Suppressor macrophage (primary cell): ENCODE measurements at places on chromosomes 1 and 21.

- peak; percentile 62 for DNase-seq
Observed at GRCh38 chr1:13643017-13643416, 57.0 kb upstream of the PRDM2 start.

- DNase-seq: no peak
Observed at GRCh38 chr1:18635891-18636595, 5.4 kb downstream of the PAX7 start.

DNA sequence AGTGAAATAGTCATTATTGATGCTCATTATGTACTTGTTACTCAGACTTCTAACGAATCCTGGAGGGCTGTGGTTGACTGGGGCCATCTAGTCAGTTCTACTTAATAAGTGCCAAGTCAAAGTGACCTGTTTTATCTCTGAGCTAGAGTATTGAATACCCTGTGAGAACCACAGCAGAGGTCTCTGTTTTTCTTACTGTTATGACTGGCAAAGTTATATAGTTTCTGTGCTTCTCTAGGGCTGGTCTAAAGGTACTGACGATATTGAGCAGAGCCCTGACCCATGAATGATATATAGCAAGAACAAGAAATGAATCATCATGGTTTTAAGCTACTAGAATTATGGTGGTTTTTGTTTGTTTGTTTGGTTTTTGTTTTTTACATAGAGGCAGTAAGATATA is 555.8 kb downstream of the PLA2G4A start:
- no peak for DNase-seq

DNA sequence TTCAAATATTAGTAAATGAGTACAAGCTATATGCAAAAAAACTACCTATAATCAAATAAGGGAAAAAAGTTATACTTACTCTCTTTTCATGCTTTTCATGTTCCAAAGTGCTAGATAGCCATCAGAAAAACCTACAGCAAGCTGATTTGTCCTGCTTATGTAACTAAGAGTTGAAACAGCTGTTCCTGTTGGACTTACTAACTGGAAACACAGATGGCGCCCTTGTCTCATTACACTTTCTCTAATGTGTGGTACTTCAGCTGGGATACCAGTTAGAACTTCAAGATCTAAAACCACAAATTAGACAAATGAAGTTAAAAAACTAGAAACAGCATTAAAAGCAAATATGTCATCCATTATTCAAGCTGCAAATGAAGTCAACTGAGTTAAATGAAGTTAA is 24.3 kb downstream of the AHCTF1 start:
- DNase-seq: peak; percentile 72

DNA sequence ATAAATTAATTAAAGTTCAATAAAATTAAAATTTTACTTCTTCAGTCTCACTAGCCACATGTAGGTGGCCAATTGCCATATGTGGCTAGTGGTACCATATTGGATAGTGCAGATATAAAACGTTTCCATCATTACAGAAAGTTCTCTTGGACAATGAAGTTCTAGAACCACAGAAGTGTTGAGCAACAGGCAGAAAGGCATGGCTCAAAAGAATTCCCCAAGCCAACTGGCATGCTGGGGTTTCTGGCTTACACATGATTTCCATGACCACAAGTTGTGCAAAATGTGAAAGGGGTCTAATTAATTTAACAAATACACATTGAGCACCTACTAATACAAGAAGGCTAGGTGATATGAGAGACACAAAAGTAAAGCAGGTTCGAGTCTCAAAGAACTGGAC is 72.2 kb upstream of the CDC42BPA start:
- DNase-seq: no peak

DNA sequence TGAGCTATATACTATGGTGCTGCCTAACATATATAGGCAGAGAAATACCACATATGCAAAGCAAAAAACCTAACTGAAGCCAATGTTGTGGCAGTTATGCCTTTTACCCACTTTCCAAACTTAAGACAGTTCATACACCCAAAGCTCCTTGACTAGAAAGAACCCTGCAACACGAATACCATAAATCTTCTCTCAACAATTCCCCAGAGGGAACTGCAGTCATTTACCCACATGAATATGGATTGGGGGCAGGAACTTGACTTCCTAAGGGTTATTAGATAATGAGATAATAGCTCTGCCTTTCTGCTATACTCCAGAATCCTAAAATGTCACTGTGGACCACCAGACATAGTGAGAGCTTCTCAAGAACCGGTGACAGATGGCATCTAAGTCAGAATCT is 2.9 kb upstream of the ASPM start:
- no peak for DNase-seq

DNA sequence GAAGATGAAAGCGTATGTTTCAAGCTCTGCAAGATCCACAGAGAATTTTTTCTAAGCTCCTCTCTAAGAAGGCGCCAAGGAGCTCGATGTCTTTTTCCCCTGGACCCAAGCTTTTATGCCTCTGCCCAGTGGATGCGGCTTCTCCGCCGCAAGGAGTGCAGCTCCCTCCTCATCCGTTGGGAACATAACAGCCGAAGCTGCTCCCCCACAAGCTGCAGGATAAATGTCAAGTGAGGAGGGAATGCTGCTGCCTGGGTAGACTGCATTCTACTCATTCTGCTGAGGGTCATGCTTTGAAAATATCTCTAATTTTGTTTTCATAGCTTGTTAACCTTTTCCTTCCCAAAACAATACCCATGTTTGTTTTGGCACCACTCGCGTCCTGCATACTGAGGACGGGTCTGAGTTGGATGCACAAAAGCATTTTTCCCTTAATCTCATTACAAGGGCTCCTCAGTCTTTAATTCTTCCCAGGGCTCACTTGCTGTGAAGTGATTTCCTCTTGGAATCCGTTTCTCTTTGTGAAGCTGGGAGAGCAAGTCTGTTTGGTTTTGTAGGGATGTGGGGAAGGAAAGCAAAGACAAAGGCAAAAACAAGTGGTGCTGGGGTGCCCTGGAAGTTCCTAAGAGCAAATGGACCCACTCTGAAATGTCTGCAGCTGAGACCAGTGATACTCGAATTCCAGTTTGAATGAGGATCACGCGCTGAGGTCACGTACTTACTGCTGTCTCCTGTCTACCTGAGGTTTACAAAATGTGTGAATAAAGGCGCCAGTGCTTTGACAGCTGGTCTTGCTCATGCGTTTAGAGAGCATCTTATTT is 134.0 kb upstream of the IRF2BP2 start:
- no peak for DNase-seq

GRCh38 chr1:23100074-23100748 is 68.4 kb downstream of the LUZP1 start:
- peak; percentile 80 for DNase-seq

- peak; percentile 72 for DNase-seq
Observed at GRCh38 chr1:9615316-9616063, 26.8 kb downstream of the TMEM201 start.

DNA sequence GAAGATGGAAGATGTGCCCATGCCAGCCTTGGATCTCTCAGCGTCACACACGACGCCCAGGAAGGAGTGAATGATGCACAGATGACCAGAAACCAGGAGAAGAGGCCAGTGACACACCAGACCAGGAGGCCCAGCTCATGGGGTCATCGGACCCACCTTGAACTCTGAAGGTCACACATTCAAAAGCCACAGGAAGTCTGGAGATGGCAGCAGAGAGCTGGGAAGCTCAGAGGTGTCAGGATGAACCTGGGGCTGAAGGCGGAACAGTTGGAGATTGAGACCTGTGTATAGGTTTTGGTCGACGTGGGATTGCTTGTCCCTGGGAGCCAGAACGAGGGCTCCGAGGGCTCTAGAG is 43.6 kb downstream of the SLC19A1 start:
- DNase-seq: no peak

GRCh38 chr1:234978397-234979295 is 150.0 kb downstream of the TOMM20 start:
- DNase-seq: peak; percentile 93

DNA sequence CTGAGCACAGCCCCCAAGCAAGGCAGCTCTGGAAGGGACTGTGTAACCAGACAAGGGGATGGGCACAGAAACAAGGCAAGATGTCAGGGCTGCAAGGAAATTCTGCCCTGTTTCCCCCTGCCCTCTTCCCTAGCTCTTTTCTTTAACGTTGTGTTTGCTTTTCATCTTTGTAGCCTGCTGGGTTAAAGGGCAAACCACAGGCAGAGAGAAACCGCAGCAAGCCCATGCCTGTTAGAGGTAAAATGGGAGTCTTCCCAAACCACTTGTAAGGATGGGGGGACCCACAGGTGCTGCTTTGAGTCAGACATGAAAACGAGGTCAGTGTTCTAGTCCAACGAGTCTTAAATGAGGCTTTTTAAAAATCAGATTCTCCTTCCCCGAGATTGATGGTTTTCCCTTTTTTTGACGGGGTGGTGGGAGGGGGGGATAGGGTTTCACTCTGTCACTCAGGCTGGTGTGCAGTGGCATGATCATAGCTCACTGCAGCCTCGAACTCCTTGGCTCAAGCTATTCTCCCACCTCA is 13.3 kb downstream of the TGFBR3 start:
- DNase-seq: no peak

- DNase-seq: no peak
Observed at GRCh38 chr21:25912402-25912746, 177.6 kb downstream of the GABPA start.

DNA sequence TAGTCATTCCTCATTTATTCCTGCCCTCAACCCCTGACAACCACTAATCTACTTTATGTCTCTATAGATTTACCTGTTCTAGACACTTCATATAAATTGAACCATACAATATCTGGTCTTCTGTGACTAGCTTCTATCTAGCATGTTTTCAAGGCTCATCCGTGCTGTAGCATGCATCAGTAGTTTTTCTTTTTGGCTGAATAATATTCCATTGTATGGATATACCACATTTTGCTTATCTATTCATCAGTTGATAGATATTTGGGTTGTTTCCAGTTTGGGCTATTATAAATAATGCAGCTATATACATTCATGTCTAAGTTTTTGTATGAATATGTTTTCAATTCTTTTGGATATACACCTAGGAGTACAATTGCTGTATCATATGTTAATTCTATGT is 101.5 kb downstream of the HFM1 start:
- DNase-seq: no peak

GRCh38 chr21:45332981-45333582 is 45.4 kb upstream of the POFUT2 start:
- DNase-seq: no peak

- DNase-seq: no peak
Observed at GRCh38 chr1:51329443-51330325, 678 bp downstream of the TTC39A start.

GRCh38 chr1:19769211-19769932 is 30.3 kb downstream of the TMCO4 start:
- DNase-seq: no peak

DNA sequence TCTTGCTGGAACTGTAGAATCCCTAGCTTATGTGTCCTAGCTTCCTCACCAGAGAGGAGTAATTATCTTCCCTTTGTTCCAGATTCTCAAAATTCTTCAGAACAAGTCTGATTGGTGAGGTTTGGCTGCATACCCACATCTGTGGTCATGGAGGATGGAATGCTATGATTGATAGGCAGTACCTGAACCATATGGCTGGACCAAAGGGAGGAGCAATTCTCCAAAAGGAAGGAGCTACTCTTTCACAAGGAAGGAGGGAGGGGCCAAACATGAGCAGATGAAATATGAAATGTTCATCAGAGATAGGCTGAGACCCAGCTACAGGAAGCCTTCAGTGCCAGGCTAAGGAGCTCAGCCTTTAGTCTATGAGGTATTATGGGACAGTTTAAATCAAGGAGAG is 5.0 kb upstream of the RNF19B start:
- DNase-seq: no peak

DNA sequence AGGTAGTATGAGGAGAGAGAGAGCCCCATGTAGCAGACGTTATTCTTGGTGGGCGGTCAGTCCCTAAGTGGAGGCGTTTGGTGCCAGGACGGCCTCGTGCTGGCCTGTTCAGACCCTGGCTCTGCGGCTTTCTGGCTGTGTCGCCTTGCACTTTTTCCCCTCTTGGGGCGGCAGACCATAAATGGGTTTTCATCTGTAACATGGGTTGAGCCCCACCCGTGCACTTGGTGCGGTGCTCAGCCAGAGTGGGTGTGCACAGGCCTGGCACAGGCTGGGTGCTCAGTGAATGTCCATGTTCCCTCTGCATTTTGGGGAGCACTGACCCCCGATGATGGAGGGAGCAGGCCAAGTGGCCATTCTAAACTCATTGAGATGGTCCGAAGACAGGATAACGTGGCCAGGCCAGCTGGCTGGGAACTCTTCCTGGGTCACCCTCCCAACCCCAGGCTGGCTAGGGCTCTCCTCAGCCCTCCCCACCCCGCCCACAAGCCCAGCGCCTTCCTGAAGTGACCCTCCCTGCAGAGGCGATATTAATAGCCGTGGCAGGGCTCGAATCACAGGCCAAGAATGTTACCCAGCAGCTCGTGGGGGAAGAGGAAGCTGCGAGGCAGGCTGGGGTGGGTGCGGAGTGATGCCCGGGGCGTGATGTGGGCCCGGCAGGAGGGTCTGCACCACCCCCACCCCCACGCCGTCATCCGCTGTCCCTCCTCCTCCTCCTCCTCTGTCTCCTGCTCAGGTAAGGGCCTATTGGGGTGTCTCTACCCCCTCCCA is 78.5 kb downstream of the ARHGEF10L start:
- DNase-seq: peak; percentile 92
